Activated CD8-positive, alpha-beta T cell treated with anti-CD3 and anti-CD28 coated beads for 36 hours (primary cell): ENCODE measurements at places on chromosomes 3 and 15. TPM values are rescaled to one million over a fixed set of nuclear protein-coding genes. Genes with fewer than 3 reads are reported as not detected.

TRAT1 gene
- total RNA-seq, result 13.8 TPM

GXYLT2 gene
- total RNA-seq, result 0.11 TPM

LMOD3 gene
- not detected for total RNA-seq

GRCh38 chr3:142120707-142121106 is 28.6 kb downstream of the TFDP2 start:
- no peak for DNase-seq

GRCh38 chr15:22259881-22260421 is 179.6 kb downstream of the OR4M2 start:
- no peak for DNase-seq

DNA sequence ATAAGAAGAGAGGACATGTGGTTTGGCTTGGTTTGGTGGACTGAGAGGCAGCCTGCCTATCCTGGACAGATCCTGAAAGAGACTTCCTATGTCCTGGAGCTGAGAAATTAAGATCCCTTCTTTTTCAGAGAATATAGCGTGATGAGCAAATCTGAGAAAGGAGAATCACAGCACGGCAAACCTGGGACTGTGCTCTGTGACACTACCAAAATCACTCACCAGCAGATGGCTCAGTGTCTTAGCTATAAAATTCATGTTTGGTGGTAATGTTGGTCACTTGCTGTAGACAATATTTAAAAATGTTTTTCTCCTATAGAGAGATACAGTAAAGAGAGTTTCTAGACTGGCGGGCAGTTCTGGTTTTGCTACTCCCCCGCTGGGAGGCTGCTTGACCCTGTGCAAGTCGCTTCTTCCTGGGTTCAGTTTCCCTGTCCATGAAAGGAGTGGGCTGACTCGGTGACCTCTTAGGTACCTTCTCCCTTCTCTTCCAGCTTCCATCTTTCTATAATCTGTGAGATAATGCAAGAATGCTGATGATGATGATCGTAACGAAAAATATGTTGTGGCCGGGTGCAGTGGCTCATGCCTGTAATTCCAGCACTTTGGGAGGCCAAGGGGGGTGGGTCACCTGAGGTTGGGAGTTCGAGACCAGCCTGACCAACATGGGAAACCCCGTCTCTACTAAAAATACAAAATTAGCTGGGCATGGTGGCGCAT is 7.6 kb upstream of the HES1 start:
- DNase-seq, result no peak

GRCh38 chr3:36923523-36923943 is 21.3 kb downstream of the TRANK1 start:
- DNase-seq, result no peak
